ENCODE measurements at places on chromosomes 11 and 22.

- no peak for DNase-seq
These were observed 108.2 kb upstream of the DDI1 start for GRCh38 chr11:103928040-103928801.

DNA sequence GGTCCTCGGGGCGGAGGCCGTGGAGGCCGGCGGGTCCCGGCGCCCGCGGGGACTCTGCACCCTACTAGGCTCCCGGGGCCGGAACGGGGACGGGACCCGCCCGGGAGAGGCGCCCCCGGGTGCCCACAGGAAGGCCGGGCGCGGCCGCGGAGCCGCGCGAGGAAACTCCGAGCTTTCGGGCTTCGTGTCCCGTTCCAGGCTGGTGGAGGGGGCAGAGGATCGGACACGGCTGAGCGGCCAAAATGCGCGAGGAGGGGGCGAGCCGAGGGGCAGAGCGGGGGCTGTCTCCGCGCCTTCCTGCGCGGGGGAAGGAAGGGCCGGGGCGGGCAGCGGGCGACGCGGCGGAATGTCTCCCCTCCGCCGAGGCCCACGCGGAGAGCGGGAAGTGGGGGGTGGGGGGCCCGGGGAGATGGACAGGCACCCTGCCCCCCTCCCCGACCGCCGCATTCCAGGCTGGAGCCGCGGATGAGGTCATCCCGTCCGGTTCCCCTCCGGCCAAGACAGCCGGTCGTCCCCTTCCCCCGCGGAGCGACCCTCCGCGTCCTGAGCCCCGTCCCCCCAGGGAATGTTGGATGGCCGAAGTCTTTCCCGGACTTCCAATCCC lies 430 bp downstream of the CDC42EP1 start:
- DNase-seq = no peak

DNA sequence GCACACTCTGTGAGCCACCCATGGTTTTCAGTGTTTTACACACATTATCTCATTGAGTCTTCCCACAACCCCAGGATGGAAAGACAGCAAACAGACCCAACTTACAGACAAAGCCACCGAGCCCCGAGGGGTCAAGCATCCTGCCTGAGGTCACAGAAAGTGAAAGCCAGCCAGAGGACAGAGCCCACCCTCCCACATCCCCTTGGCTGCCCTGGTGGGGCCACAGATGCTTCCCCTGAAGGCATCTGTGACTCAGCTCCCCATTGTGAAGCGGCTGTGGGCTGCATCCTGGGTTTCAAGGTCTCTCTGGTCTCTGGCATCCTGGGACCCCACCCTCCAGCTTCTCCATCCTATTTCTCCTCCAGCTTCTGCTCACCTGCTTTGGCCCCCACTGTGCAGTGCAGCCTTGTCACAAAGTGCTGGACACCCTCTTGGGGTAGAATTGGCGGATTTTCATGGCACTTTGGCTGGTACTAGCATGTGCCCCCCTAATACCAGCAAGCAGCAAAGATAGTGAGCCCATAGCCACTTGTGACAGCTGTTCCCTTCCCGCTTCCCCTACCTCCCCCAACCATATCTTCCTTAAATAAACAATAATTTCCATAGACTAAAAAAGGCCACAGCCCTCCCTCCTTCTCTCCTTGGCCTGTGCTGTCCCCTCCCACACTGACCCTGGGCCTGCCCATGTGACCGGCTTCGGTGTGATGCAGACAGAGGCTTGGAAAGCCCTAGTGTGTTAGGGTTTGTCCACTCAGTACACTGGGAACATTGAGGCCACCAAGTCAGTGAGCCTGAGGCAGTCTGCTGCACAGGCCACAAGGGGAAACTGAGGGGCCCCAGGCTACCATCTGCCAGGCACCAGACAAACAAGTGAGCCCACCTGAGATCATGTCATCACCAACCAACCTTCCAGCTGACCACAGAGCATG lies 53.9 kb upstream of the SHISAL1 start:
- no peak for DNase-seq

DNA sequence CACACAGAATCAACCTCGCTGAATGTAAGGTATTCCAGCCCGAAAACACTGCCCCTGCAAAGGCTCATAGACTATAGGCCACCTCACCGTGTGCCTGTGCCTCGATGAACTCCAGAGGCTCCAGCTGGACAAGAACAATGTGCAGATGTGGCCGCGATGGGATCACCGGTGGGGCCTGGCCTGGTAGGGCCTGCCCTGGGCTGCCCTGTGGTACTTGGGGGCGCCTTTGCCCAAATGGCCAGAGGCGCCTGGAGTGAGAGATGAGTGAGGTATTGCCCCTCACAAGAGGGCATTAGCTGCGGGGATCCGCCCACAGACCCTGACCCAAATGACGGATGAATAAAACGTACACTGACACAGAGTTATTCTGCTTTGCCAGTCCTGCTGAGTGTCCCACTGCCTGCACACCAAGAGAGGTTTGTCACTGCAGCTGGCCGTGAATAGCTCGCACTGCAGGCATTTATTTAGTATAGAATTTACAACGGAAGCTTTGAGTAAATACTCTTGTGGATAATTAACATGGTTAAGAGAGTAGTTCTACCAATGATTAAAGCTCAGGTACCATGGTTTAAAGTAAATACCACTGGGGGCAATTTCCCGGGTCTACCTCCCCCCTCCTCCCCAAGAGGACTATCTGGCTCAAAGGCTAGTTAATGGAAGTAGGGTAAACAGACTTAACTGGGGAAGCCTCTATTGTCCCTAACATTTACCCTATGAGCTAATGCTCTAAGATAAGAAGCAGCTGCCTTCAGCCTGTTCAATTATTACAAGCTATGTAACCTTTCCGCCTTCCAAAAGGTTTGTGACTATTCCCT lies 101.1 kb upstream of the IGLL5 start:
- DNase-seq = no peak

- no peak for DNase-seq
These were observed 449.9 kb downstream of the OPCML start for GRCh38 chr11:133082453-133082781.

DNA sequence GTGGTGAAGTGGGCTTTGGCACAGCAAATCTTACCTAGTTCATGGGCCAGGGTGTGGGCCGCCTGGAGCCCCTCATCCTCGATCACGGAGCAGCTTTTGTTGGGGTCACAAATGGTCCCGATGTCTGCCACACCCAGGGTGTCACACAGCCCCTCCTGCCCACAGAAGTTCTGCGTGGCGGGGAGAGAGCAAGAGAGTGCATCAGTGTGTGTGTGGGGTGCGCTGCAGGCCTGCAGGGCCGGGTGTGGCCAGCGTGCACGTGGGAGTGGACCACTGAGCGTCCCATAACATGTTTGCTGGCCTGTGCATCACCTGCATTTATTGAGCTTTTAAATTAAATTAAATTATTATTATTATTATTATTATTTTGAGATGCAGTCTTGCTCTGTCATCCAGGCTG lies 11.5 kb downstream of the ADAMTS8 start:
- DNase-seq = no peak

DNA sequence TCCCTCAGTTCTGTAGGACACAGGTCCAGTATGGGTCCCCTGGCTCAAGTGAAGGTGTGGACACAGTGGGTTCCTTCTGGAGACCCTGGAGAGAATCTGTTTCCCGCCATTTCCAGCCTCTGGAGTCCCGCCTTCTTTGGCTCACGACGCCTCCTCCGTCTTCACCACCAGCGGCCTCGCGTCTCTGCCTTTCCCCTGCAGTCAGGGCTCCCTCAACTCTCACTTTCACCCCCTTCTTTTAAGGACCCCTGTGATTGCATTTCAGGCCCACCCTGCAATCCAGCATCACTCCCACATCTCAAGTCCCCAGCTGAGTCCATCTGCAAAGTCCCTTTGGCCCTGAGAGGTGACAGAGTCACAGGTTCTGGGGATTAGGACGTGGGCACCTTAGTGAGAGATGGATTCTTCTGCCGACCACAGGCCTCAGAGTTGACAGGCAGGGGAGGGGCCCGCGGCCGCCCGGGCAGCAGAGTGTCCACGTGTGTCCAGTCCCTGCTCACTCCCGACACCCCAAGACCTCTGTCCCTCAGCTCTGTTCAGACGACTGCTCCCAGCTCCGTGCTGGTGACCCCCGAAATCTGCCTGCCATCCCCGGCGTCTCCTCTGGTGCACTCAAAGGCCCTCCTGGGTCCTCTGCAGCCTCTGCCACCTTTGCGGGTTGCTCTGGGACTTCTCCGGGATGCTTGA lies 36.9 kb upstream of the KRTAP5-7 start:
- DNase-seq = no peak

- DNase-seq = no peak
These were observed 96.6 kb downstream of the BCR start for GRCh38 chr22:23276656-23277582.

DNA sequence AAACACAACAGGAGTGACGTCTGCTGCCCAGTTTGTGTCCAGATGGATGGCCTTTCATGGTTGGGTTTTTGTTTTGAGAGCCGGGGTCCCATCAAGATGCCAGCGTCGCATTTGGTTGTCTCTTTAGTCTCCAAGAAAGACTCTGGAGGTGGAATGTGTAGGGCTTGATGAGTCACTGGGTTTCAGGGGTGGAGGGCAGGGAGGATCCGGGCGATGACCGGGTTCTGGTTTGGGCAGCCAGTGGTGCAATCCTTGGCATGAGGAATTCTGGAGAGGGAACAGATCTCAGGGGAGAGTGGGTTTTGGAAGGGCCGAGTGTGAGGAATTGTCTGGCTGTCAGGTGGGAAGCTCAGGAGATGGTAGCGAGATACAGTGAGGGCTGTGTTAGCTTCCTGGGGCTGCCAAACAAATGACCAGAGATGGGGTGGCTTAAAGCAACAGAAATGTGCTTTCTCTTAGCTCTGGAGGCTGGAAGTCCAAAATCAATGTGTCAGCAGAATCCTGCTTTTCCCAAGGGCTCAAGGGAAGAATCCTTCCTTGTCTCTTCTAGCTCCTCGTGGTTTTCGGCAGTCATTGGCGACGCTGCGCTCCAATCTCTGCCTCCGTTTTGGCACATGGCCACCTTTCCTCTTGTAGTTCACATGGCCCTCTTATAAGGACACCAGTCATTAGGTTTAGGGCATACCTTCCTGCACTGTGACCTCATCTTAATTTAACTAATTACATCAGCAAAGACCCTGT lies 26.4 kb upstream of the PPFIA1 start:
- DNase-seq = no peak

GRCh38 chr11:81331611-81332235 lies 1401.9 kb downstream of the FAM181B start:
- DNase-seq = no peak

GRCh38 chr11:17076517-17077239 lies 789 bp downstream of the RPS13 start:
- no peak for DNase-seq

DNA sequence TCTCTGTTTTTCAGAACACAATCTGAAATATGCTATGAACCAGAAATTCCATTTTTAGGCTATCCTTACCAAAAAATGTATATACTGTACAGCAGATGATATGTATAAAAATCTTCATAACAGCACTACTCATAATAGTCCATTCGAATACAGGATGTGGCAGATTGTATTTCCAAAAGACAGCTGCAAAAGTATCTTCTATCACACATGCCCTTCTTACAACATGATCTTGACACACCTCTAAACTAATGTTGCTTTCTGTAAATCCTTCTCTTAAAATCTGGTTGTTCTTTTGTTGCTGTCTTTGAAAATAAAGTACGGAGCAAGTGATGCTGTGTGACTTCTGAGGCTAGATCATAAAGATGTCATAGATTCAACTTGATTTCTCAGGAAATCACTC lies 409.9 kb upstream of the LUZP2 start:
- no peak for DNase-seq

DNA sequence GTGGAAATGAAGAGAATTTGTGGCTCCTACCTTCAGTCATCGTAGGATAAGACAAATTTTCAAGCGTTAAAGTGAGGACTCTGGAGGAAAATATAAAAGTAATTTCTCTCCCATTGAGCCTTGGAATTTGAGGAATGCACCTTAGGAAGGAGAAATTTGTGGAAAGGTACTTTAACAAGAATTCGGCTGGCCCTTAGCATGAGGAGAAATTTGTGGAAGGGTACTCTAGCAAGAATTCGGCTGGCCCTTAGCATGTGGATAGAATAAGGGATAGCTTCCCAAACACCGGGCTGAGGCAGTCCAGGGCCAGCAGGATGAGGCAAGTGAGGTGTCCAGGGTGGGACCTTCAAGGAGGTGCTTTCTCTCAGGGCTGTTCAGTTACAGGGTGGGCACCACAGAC lies 33.2 kb upstream of the FAR1 start:
- no peak for DNase-seq

DNA sequence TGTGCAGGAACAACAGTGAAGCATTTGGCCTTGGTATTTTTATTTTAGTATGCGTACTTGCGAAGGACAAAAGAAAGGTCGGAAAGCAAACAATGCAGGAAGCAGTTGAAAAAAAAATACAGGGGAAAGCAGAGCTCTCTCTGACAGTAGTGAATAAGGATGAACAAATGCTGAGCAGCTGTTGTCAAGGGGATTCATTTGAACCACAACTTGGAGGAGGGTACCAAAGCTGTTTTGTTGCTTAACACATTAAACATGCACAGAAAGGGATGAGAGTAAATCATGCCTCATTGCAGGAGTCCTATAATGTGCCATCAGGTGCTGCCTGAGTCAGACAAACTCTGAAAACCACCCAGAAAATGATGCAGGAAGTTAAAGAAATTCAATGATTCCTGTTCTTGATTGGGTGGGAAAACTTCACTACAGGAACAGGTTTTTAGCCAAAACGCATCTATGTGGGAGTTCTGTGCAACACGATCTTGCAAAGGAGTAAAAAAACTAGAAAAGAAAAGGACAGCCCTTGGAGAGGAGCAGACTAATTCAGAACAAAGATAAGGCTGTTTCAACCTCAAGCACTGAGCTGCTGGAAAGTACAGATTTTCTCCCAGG lies 2113.5 kb downstream of the LRRC4C start:
- no peak for DNase-seq

GRCh38 chr11:46520971-46521745 lies 72.7 kb downstream of the AMBRA1 start:
- no peak for DNase-seq

DNA sequence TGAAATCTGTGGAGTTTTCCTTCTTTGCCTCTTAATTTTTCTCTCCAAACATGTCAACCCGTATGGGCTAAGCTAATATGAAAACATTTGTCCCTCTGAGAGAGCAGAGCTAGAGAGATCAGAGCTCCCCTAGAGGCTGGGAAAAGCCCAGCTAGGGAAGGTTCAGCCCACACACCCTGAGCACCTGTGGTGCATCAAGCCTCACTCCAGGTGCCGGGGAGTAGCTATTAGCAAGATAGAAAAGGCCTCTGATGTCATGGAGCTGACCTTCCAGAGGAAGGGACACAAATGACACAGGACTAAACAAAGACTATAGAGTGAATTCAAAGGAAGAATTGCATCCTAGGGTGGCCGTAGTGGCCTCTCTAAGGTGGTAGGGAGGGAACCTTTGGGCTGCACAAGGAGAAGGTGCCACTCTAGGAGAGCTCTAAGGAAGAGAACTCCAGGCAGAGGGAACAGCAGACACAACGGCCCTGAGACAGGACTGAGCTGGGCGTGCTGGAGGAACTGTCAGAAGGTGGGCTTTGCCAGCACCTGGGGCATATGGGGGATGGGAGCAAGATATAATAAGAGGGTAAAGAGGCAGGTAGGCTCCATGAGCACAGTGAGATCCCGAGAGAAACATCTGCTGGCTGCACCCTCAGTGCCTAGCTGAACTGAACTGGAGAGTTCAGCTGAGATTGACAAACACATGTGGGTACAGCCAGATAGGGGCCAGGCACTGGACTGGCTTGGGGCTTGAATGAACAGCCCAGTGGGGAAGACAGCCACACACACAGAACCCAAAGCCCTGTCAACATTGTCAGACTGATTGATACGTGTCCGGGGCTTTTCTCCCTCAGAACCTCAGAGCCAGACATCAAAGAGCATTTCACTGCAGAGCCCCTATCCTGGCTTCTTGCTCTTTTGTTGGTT lies 65.5 kb upstream of the DRD2 start:
- no peak for DNase-seq

- DNase-seq = no peak
These were observed 1.4 kb upstream of the TAGLN start for GRCh38 chr11:117197516-117198456.

- DNase-seq = no peak
These were observed 540.7 kb upstream of the CADM1 start for GRCh38 chr11:116044941-116045340.

Measured in hippocampal formation (tissue), 2 donors.